Activated naive CD8-positive, alpha-beta T cell treated with anti-CD3 and anti-CD28 coated beads for 36 hours (primary cell): ENCODE measurements at places on chromosomes 7 and 10. TPM values are rescaled to one million over a fixed set of nuclear protein-coding genes. Genes with fewer than 3 reads are reported as not detected.

DNA sequence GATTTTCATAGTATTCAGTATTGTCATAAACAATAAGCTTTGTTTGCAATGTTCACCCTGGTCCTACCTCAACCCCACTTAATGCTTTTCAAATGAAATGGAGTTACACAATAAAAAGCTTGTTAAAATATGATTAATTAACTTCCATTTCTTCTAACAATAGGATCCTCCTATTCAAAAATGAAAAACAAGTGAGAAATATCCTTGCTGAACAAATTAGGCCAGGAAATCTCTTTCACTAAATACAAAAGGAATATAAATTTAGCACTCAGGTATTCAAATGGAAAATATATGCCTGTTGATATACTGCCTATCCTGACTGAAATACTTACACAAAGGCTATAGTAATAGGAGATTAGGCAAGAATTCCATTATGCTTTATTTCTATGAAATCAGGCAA lies 323.4 kb upstream of the GRM3 start:
- DNase-seq = no peak

DNA sequence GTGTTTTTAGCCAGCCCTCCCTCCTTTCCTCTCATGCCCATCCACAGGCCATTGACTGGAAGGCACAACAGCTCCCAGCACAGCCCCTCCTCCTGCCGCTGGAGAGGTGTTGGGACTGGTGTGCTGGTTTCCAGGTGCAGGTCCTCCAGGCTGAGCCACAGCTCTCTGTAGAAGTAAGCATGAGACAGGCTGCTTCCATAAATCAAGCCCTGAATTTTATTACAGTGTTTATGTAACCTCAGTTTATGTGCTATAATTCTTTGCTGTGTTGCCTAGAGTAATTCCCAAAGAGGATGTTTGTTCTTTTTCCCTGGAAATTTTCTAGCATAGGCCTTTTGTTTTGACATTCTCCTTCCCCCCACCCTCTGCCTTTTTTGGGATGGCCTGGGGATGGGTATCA lies 445.8 kb downstream of the AUTS2 start:
- no peak for DNase-seq
- no peaks in the 10 kb centered on the region for H3K27me3 ChIP-seq
- H3K4me3 ChIP-seq = no peak overlapping the region
- H3K27ac ChIP-seq = no peak overlapping the region
- H3K36me3 ChIP-seq = no peaks in the 10 kb centered on the region
- no peaks in the 10 kb centered on the region for H3K4me1 ChIP-seq

GRCh38 chr7:5238500-5238899 lies 44.2 kb upstream of the SLC29A4 start:
- no peak for DNase-seq
- H3K36me3 ChIP-seq = no peaks in the 10 kb centered on the region
- H3K27me3 ChIP-seq = peaks cover 34% of the 10 kb centered on the region
- no peak overlapping the region for H3K4me3 ChIP-seq
- H3K4me1 ChIP-seq = peaks cover 19% of the 10 kb centered on the region
- no peak overlapping the region for H3K27ac ChIP-seq

DNA sequence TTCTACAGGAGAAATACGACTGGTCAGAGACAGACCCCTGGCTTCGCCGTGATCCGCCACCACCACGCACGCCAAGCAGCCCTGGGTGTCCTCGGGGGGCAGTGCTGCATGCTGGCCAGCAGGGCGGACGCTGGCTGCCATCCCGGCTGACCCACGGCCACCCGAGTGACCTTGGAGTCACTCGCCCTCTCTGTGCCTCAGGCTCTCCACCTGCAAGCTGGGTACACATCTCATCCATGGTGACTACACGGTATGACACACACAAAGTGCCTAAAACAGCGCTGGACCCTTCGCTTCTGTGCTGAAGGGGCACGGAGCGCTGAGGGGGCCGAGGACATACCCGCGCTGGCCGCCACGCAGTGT lies 62.0 kb upstream of the RNF32 start:
- no peaks in the 10 kb centered on the region for H3K36me3 ChIP-seq
- H3K4me1 ChIP-seq = no peaks in the 10 kb centered on the region
- DNase-seq = no peak
- H3K27ac ChIP-seq = no peak overlapping the region
- peaks cover 21% of the 10 kb centered on the region for H3K27me3 ChIP-seq
- H3K4me3 ChIP-seq = no peak overlapping the region

GRCh38 chr10:17024461-17024860 lies 105.2 kb downstream of the CUBN start:
- peak overlapping the region; percentile 57 for H3K4me3 ChIP-seq
- H3K4me1 ChIP-seq = peaks cover 66% of the 10 kb centered on the region

DNA sequence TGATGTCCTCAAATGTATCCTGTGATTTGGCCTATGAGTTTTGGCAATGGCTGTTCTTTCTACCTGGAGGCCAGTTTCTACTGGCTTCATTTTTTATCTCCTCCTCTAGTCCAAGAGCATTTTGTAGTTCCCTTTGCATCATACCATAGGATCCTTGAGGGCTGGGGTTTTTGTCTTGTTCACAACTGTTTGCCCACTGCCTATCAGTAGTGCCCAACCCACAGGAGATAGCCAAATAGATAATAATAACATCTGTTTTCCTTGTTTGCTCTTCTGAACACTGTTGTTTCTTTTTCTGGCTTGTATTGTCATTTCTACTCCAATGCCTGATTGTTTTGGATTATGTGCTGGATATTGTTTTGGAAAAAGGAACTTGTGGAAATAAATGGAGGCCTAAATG lies 3.4 kb downstream of the CDK1 start:
- peak overlapping the region; percentile 7 for H3K4me3 ChIP-seq
- peaks cover 3% of the 10 kb centered on the region for H3K27me3 ChIP-seq
- H3K27ac ChIP-seq = no peak overlapping the region
- peaks cover 59% of the 10 kb centered on the region for H3K36me3 ChIP-seq
- DNase-seq = no peak

DNA sequence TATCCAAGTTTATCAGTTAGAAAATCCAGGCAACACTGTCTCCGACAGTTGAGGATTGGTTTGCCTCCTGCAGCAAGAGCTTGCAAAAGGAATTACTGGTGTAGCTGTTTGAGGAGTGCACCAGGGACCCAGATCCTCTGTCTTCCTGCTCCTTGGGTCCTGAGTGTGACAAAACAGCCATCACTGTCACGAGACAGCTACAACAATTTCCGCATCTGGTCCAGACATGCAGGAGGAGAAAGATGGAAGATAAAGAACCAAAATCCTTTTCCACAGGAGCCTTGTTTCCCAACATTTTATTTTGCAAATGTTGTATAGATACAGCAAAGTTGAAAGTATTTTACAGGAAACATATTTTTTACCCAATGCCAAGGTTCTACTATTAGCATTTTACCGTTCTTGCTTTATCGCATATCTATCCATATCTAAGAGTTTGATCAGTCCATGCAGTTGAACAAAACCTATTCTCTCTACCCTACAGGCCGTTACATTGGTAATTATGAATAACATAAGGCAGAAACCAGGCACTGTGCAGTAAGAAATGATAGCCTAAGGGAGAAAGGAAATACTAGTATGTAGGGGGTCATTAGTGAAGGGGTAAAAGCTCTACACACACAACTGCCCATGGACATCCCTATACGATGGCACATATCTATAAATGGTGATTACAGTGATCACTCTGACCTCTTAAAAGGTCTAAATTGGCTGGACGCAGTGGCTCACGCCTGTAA lies 54.9 kb downstream of the FAM204A start:
- no peak for DNase-seq
- H3K36me3 ChIP-seq = no peaks in the 10 kb centered on the region
- no peak overlapping the region for H3K4me3 ChIP-seq
- H3K4me1 ChIP-seq = no peaks in the 10 kb centered on the region
- H3K27ac ChIP-seq = no peak overlapping the region
- H3K27me3 ChIP-seq = peaks cover 41% of the 10 kb centered on the region

GRCh38 chr10:5504146-5505072 lies 5.0 kb upstream of the CALML5 start:
- H3K36me3 ChIP-seq = no peaks in the 10 kb centered on the region
- H3K27me3 ChIP-seq = no peaks in the 10 kb centered on the region
- DNase-seq = no peak
- H3K4me3 ChIP-seq = no peak overlapping the region
- no peaks in the 10 kb centered on the region for H3K4me1 ChIP-seq

- no peak overlapping the region for H3K4me3 ChIP-seq
- H3K4me1 ChIP-seq = peaks cover 10% of the 10 kb centered on the region
- no peaks in the 10 kb centered on the region for H3K27me3 ChIP-seq
- H3K27ac ChIP-seq = no peak overlapping the region
- DNase-seq = no peak
Observed at GRCh38 chr10:88097092-88097516, 233.7 kb downstream of the PTEN start.

DNA sequence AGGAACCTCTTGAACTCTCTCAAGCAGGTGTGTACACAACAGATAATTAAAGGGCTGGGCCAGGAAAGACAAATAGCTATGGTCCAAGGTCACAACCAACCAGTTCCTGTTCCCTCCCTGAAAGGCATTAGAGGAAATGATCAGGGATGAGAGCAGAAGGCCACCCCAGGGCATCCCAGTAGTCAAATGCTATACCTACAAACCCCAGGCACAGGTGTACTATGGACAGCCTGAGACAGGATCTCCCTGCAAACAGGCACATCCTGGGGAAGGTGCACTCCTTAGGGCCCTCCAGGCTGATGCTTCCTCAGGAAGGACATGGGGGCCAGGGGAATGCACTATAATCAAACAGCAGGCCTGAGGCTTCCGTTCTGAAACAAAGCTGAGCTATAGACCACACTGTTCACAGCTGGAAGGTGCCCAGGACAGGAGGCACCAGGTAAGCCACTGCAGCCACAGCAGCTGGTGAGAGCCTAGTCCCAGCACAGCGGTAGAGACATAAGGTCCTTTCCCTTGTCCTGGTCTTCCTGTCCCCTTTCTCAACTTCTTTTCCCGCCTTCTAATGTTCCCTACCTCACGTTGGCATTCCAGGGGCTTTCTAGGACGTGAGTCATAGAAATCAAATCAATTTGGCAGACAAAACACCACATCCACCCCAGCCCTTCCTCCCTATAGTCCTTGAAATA lies 13.3 kb downstream of the PARP12 start:
- peaks cover 20% of the 10 kb centered on the region for H3K4me1 ChIP-seq
- no peak for DNase-seq
- H3K27me3 ChIP-seq = no peaks in the 10 kb centered on the region
- no peak overlapping the region for H3K4me3 ChIP-seq
- H3K36me3 ChIP-seq = peaks cover 13% of the 10 kb centered on the region

GRCh38 chr7:157009778-157010587 lies 480 bp downstream of the MNX1 start:
- peaks cover 15% of the 10 kb centered on the region for H3K4me1 ChIP-seq
- H3K4me3 ChIP-seq = peak overlapping the region; percentile 51
- H3K36me3 ChIP-seq = no peaks in the 10 kb centered on the region
- no peak overlapping the region for H3K27ac ChIP-seq

GRCh38 chr10:66381045-66381444 lies 544.8 kb upstream of the LRRTM3 start:
- no peaks in the 10 kb centered on the region for H3K4me1 ChIP-seq
- H3K27me3 ChIP-seq = no peaks in the 10 kb centered on the region
- no peak overlapping the region for H3K27ac ChIP-seq
- no peak overlapping the region for H3K4me3 ChIP-seq
- DNase-seq = no peak

DNA sequence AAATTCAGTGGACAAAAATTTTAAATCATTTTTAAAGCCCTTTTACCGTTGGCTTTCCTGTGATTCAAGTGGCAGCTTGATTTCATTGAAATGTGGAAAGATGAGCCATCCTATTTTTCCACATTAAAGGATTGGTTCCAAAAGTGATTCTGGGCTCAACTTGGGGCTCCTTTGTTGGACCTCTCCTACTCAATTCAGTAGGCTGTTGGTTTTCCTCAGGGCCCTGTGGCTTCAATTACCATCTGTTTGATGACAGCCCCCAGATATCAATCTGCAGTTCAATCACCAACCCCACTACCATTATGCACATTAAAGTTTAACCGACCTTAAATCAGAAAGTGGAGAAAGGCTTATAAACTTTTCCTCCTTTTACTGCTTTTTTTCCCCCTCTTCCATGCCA lies 47.3 kb downstream of the AVL9 start:
- no peak overlapping the region for H3K27ac ChIP-seq
- DNase-seq = no peak
- H3K4me3 ChIP-seq = no peak overlapping the region
- H3K4me1 ChIP-seq = peaks cover 15% of the 10 kb centered on the region

DNA sequence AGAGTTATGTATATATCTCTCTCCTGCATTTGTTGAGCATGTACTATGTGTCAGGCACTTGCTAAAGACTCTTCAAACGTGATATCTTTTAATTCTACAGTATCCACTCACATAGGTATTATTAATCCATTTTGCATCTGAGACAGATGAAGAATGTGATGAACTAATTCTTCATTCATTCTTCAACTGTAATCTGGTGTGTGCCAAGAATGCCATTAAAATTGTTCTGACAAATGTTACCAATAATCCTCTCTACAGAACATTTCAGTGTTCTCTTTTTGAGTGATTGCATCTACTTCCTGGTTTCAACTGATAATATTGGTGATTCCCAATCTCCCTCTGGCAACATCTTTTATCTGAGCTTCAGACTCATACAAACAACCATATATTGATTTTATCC lies 18.0 kb upstream of the INHBA start:
- no peaks in the 10 kb centered on the region for H3K4me1 ChIP-seq
- H3K27ac ChIP-seq = no peak overlapping the region
- H3K4me3 ChIP-seq = no peak overlapping the region
- H3K27me3 ChIP-seq = peaks cover 21% of the 10 kb centered on the region

DNA sequence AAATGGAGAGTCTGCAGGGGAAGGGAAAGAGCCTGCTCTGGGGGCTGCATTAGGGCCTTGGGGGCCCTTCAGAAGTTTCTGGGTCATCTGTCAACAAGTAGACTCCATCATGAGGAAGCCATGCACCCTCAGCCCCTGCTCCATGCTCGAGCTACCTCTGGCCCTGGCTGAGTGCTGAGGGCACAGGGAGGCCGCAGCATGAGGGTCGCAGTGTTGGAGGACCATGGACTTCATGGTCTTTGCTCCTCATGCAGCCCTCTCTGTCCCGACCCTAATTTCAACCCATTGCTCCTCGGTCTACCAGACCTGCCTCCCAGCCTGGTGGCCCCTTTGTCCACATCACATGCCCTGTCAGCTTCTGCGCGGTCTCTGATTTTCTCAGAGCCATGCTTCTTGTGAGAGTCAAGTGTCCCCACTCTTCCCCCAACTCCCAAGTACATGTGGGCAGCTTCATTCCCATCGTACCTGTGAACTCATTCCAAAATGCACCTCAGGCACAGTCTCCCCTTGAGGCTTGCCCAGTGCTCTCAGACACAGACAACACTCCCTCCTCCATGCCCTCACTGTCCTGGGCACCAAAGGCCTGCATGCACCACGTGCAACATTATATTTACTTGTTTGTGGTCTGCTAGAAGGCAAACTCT lies 14.7 kb downstream of the ZNF488 start:
- no peak for DNase-seq
- H3K36me3 ChIP-seq = no peaks in the 10 kb centered on the region
- no peaks in the 10 kb centered on the region for H3K27me3 ChIP-seq
- no peak overlapping the region for H3K27ac ChIP-seq
- H3K4me1 ChIP-seq = no peaks in the 10 kb centered on the region
- no peak overlapping the region for H3K4me3 ChIP-seq

Gene SUV39H2
- total RNA-seq = 46.0 TPM

Gene MET
- 0.58 TPM for total RNA-seq

Gene CASP7
- total RNA-seq = 38.6 TPM

Gene CALML5
- total RNA-seq = not detected

Gene TFPI2
- not detected for total RNA-seq

Gene HOXA4
- not detected for total RNA-seq

Gene ZNF680
- 7.7 TPM for total RNA-seq

Gene AKR1D1
- not detected for total RNA-seq

Gene TDRD1
- total RNA-seq = 0.24 TPM

Gene GPR141
- total RNA-seq = not detected
